ENCODE measurements at places on chromosomes 16 and 17.

GRCh38 chr17:18224387-18225120 lies 881 bp upstream of the LLGL1 start:
- DNase-seq: no peak

DNA sequence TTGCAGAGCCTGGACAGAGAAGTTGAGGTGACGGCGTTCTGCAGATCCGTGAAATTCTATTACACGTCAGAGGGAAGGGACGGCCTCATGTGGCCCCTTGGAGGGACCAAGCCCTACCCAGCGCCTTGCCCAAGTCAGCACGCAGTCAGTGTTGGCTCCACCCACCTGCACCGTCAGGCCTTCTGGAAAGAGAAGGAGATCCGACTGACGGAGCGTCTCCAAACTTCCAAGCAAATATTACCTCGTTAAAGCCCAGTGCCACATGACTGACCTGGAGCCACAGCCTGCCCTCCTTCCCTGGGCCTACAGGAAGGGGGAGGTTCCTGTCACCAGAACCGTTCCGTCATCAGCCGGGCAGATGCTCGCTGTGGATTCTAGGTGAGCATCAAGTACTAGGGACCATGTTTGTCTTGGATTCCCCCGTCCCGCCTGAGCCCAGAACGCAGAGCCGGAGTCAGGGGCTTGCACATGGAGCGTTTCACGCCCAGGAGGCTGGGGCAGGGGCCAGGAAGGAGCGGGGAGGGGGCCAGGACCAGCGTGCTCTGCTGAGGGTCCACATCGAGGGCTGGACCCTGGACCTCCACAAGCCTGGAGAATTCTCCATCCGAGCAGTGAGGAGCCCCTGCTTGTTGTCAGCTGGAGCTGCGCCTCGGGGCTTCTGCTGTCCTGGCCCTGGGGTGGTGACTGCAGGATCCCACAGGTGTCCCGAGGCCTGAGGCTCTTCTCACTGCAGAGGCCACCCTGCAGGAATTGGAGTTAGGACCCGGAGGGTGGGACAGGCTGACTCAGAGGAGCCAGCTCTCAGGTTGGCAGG lies 22.6 kb upstream of the METRNL start:
- no peak for DNase-seq

- DNase-seq: no peak
These were observed 118.5 kb upstream of the ZNF267 start for GRCh38 chr16:31754998-31755615.

GRCh38 chr17:60598001-60598736 lies 1.8 kb upstream of the PPM1D start:
- no peak for DNase-seq

- DNase-seq: peak; percentile 13
These were observed 96.1 kb upstream of the CDH5 start for GRCh38 chr16:66270333-66270927.

All from stimulated activated CD4-positive, alpha-beta T cell treated with anti-CD3 and anti-CD28 coated beads, Interleukin-15, amount 100 ng/mL, for 1 hour (primary cell).